ENCODE measurements at places on chromosomes 11 and 22. TPM values are rescaled to one million over a fixed set of nuclear protein-coding genes. Genes with fewer than 3 reads are reported as not detected.

- no peak overlapping the region for H3K4me3 ChIP-seq
- no peak for DNase-seq
- H3K27ac ChIP-seq = no peak overlapping the region
- no peaks in the 10 kb centered on the region for H3K36me3 ChIP-seq
These were observed 18.7 kb downstream of the POU2F3 start for GRCh38 chr11:120258661-120259060.

Gene NELL1
- not detected for total RNA-seq

DNA sequence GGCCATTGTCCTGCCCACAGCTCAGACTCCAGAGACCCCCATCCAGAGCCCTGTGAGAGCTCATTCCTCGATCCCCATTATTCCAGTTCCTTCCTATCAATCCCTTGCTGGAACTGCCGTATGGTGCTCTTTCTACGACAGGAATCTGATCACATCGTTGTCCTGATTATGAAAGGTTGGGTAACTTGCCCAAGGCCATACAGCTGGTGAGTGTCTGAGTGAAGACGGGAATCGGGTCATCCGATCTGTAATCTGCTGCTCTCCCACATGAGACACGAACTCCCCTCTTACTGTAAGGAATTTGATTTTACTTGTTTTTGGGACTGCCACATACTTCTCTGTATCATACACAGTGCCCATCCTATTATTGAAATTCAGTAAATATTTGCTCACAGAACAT, 149.1 kb downstream of the OPCML start:
- H3K36me3 ChIP-seq = no peaks in the 10 kb centered on the region
- H3K4me3 ChIP-seq = no peak overlapping the region
- no peak for DNase-seq
- no peak overlapping the region for H3K27ac ChIP-seq

Gene PKDREJ
- total RNA-seq = not detected

GRCh38 chr11:65320386-65321075, 5.9 kb downstream of the CDC42EP2 start:
- H3K4me1 ChIP-seq = peaks cover 6% of the 10 kb centered on the region
- H3K4me3 ChIP-seq = no peak overlapping the region
- DNase-seq = no peak

DNA sequence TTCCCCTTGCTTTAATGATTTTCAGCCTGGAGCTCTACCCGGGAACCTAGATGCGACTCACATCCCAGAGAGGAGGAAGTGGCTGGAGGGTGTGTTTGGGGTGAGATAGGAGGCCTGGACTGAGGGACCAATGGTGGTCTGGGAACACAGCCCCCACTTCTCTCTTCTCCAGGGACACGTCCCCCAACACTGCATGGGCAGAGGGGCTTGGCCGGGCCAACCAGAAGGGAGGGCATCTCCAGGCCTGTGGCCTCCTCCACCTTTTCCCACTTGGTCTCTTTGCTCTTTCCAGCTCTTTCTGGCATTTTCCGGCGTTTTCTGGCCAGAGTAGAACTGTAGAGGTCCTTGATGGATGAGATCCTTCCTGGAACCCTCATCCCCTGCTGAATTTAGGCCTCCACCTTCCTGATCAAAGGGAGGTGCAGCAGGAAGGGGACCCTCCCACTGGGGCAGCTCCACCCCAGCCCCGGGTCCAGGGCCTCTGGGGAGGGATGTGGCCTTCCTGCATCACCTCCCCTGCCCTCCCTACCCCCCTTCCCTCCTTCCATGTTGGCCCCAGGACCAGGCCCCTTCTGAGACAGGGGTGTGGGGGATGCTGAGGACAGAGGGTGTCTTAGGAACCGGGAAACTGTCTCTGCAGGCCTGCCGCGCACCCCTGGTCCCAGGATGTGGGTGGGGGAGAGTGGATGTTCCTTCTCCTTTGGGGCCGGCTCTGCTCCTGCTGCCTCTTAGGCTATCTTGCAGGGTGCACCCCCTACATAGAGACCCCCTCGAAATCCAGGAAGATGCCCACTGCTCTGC, 24.4 kb downstream of the MRGPRG start:
- no peak for DNase-seq
- no peaks in the 10 kb centered on the region for H3K4me1 ChIP-seq
- no peaks in the 10 kb centered on the region for H3K36me3 ChIP-seq
- no peaks in the 10 kb centered on the region for H3K27me3 ChIP-seq

DNA sequence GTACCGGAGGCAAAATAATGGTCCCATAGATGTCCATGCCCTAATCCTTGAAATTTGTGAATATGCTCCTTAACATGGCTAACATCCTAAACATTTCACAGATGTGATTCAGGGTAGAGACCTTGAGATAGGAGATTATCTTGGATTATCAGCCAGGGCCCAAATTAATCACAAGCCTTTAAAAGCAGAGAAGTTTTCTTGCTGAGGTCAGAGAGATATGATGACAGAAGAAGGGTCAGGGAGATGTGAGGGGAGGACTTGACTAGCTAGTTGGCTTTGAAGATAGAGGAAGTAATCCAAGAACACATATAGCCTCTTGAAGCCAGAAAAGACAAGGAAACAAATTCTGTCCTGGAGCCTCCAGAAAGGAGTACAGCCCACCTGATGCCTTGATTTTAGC, 19.1 kb upstream of the FDX1 start:
- H3K36me3 ChIP-seq = no peaks in the 10 kb centered on the region
- no peak for DNase-seq
- peaks cover 9% of the 10 kb centered on the region for H3K27me3 ChIP-seq
- no peak overlapping the region for H3K27ac ChIP-seq
- no peak overlapping the region for H3K4me3 ChIP-seq
- no peaks in the 10 kb centered on the region for H3K4me1 ChIP-seq

DNA sequence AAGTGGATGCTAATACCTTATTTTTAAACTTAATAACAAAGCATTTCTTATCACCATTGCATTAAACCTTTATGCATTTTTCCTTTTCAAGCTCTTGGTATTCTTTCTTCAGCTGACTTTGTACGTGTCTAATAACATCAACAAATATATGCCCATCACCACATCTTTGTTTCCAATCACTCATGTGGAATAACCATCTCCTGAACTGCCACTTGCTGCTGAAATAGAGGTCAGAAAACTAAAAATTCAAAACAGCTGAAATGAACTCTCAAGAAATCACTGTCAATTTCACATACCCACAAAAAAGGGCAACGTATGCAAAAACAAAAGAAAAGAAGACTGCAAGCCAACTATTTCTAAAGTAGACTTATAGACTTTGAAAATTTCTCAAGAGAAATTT, 7.4 kb downstream of the MSANTD4 start:
- H3K27ac ChIP-seq = no peak overlapping the region
- no peaks in the 10 kb centered on the region for H3K27me3 ChIP-seq
- H3K36me3 ChIP-seq = peaks cover 50% of the 10 kb centered on the region
- peaks cover 28% of the 10 kb centered on the region for H3K4me1 ChIP-seq

- no peak overlapping the region for H3K4me3 ChIP-seq
- no peak overlapping the region for H3K27ac ChIP-seq
- H3K4me1 ChIP-seq = no peaks in the 10 kb centered on the region
- no peaks in the 10 kb centered on the region for H3K27me3 ChIP-seq
- H3K36me3 ChIP-seq = no peaks in the 10 kb centered on the region
These were observed 109.8 kb upstream of the SYT13 start for GRCh38 chr11:45395947-45396346.

DNA sequence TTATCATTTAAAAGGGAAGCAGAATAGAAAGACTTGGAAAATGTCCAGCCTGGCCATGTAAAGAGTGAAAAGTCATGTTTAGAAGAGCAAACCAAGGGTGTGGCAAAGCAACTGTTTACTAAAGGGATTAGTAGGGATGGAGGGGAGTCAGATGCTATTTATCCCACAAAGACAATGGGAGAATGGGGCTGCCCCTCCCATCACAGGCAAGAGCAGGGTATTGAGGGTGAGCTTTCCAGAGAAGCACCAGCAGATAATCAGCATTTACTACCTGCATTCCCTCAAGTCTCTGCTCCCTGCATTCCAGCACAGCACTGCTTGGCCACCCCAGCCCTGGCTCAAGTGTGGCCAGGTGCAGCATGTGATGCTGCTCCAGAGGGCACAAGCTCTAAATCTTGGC, 18.5 kb upstream of the QSER1 start:
- no peak overlapping the region for H3K27ac ChIP-seq
- H3K4me3 ChIP-seq = no peak overlapping the region
- no peak for DNase-seq

- H3K27ac ChIP-seq = no peak overlapping the region
- peaks cover 36% of the 10 kb centered on the region for H3K27me3 ChIP-seq
- H3K4me3 ChIP-seq = no peak overlapping the region
- H3K36me3 ChIP-seq = no peaks in the 10 kb centered on the region
- no peak for DNase-seq
- H3K4me1 ChIP-seq = no peaks in the 10 kb centered on the region
These were observed 9.7 kb upstream of the SMCO4 start for GRCh38 chr11:93552874-93553273.

DNA sequence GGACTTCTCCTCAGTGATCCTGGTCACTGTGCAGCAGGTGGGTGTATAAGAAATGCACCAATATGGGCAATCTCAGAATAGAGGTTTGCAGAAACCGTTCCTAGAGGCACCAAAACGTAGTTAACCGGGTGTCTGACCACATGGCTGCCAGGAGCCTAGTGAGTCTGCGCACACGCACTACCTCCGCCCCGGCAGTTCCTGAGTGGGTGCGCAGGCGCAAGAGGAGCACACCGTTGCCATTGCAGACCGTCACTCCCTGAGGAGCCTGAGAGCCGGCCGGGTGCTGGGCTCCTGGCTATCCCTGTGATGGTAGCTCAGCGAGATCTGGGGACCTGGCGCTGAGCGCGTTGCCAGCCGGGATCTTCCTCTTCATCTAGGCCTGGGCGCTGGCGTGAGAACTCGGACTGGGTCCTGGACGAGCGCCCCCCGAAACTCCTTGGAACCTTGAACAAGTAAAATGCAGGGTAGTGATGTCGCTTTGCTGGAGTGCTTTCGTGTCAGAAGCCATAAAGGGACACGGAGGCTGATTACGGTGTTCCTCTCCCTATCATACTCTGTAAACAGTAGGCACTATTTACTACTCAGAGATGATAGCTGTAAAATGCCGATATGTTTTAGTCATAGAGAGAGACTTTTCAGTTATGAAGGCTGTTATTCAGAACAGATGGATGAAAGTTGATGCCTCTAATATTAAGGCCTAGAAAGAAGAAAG, at the start of gene MS4A13:
Gene MS4A13, plus strand, starts transcription at position 249 of the 712 bp plus-strand sequence. CDS start 2,692 bp downstream, outside the sequence.
- no peak within 1 kb of the TSS for H3K27ac ChIP-seq
- H3K27me3 ChIP-seq = peaks cover 9% of the 10 kb centered on the region
- H3K4me1 ChIP-seq = no peaks in the 10 kb centered on the region
- H3K4me3 ChIP-seq = no peak within 1 kb of the TSS
- DNase-seq = no peak

GRCh38 chr11:39817241-39817640, 1642.2 kb downstream of the LRRC4C start:
- H3K4me1 ChIP-seq = no peaks in the 10 kb centered on the region
- H3K27ac ChIP-seq = no peak overlapping the region
- H3K27me3 ChIP-seq = no peaks in the 10 kb centered on the region
- no peak overlapping the region for H3K4me3 ChIP-seq
- no peaks in the 10 kb centered on the region for H3K36me3 ChIP-seq

Gene CHADL
- 0.11 TPM for total RNA-seq

DNA sequence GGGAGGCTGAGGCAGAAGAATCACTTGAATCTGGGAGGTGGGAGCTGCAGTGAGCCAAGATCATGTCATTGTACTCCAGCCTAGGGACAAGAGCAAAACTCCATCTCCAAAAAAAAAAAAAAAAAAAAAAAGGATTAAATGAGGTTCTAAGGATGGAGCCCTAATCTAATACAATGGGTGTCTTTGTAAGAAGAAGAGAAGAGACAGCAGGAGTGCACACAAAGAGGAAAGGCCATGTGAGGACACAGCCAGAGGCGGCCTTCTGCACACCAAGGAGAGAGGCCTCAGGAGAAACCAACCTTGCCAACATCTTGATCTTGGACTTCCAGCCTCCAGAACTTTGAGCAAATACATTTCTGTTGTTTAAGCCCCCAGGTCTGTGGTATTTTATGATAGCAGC, 66.6 kb upstream of the CECR2 start:
- no peaks in the 10 kb centered on the region for H3K27me3 ChIP-seq
- no peak for DNase-seq
- H3K4me3 ChIP-seq = no peak overlapping the region
- H3K4me1 ChIP-seq = peaks cover 30% of the 10 kb centered on the region
- no peaks in the 10 kb centered on the region for H3K36me3 ChIP-seq

GRCh38 chr11:33222052-33222750, 35.0 kb upstream of the HIPK3 start:
- no peaks in the 10 kb centered on the region for H3K27me3 ChIP-seq
- H3K27ac ChIP-seq = no peak overlapping the region
- H3K4me1 ChIP-seq = no peaks in the 10 kb centered on the region
- DNase-seq = no peak
- no peaks in the 10 kb centered on the region for H3K36me3 ChIP-seq

DNA sequence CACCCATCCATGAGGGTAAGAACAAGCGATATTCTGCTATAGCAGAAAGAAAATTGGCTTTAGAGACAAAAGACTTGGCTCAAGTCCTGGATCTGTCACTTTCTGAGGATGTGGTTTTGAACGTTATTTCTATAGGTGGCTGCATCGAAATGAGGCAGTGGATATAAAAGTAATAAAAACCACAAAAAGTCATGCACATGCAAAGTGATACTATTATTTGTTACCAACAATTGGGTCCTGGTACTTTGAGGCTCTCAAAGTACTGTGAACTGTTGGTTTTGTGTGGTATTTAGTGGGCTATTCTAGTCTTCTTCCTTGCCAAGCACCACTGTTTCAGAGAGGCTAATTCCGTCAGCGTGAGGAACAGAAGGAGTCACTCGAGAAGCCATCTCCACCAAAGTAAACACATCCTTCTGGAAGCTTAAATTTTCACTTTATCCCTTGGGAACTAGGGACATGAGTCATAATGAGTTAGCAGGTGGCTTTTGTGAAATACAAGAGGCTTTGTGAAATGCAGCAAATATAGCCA, 13.1 kb downstream of the UBASH3B start:
- DNase-seq = no peak
- peaks cover 2% of the 10 kb centered on the region for H3K27me3 ChIP-seq
- H3K4me3 ChIP-seq = no peak overlapping the region
- H3K36me3 ChIP-seq = peaks cover 27% of the 10 kb centered on the region

Gene CDKN1C
- total RNA-seq = 1.7 TPM

Gene NAGA
- 44.9 TPM for total RNA-seq

Gene HTATIP2
- total RNA-seq = 62.7 TPM

Gene RAG1
- 0.21 TPM for total RNA-seq

Gene CASP5
- not detected for total RNA-seq

All from activated T-helper 2 cell treated with anti-CD3 and anti-CD28 coated beads, Interferon-gamma antibody, Interleukin-2, Interleukin-4, amounts not matched to agents 10 μg/mL and 5 μg/mL and 100 μg/mL, durations not matched to agents 14 hours and 24 hours and 36 hours (primary cell).